Stimulated activated CD8-positive, alpha-beta memory T cell treated with anti-CD3 and anti-CD28 coated beads, Interleukin-15, amount 100 ng/mL, for 48 hours (primary cell): ENCODE measurements at places on chromosomes 2 and 18.

DNA sequence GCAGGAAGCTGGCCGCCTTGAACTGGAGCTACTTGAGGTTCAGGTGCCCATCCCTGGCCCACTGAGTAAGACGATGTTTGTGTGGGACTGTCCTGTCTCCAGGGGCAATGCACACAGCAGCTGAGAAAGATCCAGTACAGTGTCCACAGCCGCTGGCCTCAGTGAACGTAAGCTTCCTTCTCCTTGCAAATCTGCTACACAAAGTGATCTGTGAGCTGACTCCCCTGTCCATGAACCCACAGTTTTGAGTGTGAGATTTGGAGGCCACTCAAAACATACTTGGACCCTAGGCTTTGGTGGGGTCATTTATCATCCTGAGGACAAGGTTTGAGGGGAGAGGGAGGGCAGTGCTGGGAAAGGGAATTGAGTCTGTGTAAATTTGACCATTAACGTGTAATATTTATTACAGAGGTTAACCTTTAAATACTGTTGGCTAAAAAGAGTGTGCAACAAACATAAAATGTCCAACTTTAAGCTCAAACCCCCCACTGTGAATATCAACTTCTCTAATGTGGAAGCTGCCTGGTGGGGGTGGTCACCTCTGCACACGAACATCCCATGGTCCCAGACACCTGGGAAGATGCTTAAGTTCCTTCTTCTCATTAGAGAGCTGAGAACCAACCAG is 4.9 kb upstream of the CYS1 start:
- no peak for DNase-seq

GRCh38 chr2:8276026-8276425 is 405.8 kb upstream of the ID2 start:
- DNase-seq: no peak

DNA sequence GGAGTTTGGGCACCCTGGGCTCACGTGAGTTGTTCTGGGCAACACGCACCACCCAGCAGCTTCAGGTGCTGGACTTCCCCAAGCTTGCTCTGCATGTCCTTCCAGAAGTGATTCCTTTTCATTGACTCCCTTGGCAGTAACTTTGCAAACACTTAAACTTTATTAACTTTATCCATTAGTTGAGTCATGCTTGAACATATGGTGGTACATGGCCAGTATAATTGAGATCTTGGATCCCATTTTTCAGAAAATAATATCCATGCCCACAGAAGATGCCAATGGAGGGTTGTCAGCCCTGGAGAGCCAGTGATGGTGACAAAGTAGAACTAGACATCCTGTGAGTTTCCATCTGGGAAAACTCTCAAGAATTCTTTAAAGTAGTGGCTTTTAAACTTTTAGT is 144.2 kb downstream of the COPS8 start:
- no peak for DNase-seq

DNA sequence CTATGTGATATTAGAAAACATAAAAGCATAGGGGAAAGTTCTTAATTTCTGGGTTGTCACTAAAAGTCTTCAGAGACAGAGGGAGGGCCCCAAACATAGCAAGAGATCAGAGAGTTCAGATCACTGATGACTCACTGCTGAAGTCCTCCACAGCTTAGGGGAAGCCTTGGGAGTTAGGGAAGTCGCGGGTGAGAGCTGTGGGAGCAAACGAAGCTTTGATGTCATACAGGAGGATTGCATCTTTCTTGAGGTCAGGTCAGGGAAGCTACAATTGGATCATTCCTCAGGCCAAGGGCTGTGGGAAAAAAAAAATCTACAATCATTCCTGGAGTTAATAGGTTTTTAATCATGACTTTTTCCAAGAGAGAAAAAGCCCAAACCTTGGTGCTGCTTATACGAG is 96.2 kb downstream of the COPS8 start:
- DNase-seq: no peak

- DNase-seq: no peak
Measured at GRCh38 chr2:76197428-76197827, 486.7 kb upstream of the GCFC2 start.

DNA sequence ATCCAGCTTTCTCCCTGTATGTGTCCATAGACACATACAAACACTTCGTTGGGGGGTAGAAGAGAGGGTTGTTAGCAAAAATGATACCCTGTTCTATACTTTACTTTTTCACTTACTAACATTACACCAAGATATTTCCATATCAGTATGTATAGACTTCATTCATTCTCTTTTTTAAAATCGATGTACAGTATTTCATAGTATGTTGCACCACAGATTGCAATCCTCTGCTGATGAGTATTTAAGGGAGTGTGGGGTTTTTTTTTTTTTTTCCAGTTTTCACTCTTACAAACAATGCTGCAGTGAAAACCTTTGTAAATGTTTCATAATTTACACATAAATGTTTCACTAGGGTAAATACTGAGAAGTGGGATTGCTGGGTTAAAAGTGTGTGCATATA is 402.3 kb downstream of the LRATD1 start:
- DNase-seq: no peak

- no peak for DNase-seq
Measured at GRCh38 chr2:115606350-115606749, 1163.9 kb downstream of the DPP10 start.

- DNase-seq: no peak
Measured at GRCh38 chr2:148666555-148666954, 22.0 kb downstream of the EPC2 start.

GRCh38 chr2:85892216-85892944 is 3.6 kb upstream of the ST3GAL5 start:
- no peak for DNase-seq

DNA sequence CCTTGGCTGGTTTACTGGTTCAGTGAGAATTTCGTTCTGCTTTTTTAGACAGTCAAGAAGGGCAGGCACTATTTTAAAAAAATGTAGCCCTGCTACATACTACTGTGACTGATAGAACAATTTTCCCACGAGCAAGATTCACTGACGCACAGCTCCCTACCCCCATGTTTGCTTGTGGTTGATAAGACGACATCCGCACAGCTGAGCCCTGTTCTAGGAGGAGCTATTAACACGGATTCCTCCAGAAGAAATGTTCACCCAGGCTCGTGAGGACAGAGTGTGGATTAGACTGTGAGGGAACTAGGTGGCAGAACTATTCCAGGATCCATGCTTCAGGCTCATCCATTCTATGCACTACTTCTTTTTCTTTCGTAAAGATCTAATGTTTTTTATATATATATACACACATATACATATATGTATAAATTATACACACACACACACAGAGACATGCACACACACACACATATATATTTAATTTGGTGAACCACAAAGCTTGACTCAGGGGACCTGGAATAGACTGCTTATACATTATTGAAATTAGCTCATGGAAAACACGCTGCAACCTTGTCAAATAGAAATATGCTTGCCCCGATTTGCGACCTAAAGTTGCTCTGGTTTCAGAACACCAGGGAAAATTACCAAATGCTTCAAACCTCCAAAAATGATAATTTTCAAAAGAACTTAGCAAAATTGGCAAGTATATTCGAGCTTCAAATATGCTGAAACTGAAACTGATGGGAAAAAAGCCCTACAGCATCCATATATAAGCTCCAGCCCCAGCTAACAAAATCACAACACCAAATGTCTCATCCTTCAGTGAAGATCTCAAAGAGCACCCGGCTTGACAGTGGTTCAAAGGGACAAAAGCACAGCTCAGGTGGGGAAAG is 370.4 kb downstream of the SOCS6 start:
- DNase-seq: peak; percentile 9

DNA sequence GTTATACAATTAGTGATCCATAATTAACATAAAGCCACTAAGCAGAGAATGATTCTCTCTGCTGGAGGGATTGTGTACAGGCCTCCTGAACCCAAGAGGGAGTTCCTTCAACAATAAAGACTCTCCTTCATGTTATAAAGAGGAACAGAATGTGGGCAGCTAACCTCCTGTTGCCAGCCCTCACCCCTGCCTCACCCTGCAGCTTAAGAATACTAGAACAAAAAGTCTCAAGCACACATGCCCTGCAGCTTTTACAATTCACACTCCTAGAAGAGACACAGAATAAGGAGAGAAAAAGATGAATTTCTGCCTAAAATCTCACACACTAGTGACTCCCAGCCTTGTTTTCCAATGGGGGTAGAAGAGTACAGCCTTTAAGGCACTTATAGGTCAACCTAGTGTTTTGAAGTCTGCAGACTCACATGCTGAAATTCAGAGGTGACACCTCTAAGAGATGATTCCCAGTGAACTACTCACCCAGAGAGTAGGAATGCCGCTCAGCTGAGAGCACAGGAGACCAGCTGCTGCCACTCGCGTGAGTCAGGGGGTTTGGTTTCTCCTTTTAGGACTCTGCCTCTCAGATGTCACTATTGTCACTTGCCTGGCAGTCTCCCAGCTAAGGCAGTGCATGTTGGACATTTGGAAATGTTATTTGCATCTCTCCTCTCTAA is 32.5 kb upstream of the IL1RL1 start:
- no peak for DNase-seq

- no peak for DNase-seq
Measured at GRCh38 chr2:37318401-37318800, 6.2 kb downstream of the PRKD3 start.

DNA sequence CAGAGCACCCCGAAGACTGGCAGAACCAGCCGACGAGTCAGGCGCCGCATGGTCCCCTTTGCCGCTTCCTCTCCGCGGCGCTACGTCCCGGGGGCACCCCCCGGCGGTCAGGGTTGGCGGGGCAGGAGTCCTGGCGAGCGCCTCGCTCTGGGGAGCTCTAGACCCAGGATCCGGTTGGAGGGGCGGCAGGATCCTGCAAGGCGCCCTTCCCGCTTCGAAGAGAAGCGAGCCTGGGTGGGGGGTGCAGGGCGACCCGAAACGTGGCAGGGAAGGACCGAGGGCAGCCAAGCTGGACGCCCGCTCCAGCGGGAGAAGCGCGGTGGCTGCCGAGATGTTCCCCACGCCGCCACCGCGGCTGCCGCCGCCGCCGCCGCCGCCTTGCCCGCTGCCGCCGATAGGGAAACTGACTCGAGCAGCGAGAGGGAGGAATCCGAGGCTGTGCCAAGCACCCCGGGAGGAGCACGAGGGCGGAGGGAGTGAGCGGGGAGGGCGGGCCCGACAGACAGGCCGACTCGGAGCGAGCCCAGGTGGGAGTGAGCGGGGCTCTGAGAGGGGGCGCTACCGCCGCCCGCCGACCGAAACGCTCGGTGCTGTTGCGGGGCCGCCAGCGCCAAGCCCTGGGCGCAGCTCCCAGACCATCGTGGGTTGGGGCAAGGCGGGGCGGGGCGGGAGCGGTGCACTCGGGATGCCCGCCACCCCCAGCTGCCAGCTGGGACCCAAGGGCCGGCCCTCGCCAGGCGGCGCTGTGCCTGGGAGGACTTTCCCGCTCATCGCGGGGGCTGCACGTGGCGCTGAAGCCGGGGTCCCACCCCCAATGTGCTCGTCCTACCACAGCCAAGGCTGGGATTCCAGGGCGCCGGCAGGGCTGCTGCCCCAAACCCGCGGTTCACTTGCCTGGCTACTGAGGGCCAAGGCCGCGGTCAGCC is at the start of gene GALNT14:
GALNT14 (minus strand) TSS at position 404 of the 926 bp plus-strand sequence; CDS start at position 50, 354 bp downstream.
- DNase-seq: peak; percentile 35

GRCh38 chr18:62697636-62698035 is 17.7 kb upstream of the PHLPP1 start:
- DNase-seq: no peak

DNA sequence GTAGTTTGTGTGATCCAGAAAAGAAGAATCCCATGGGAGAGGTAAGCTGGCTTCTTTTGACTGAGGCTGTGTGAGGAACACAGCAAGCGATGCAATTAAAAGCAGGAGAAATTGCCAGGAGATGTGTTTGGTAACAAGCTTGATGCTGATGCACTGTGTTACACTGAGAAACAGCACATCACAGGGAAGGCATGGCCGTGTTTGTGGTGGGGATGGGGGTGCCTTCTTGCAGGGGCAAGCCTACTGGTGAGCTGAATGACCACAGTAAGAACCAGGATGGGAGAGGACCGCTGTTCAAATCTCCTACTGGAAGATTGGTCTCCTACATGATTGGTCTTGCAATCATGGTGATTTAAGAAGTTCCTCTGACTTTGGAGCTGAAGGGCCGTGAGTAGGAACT is 477.7 kb upstream of the HS6ST1 start:
- no peak for DNase-seq

- no peak for DNase-seq
Measured at GRCh38 chr18:62455222-62455621, 67.6 kb upstream of the ZCCHC2 start.

DNA sequence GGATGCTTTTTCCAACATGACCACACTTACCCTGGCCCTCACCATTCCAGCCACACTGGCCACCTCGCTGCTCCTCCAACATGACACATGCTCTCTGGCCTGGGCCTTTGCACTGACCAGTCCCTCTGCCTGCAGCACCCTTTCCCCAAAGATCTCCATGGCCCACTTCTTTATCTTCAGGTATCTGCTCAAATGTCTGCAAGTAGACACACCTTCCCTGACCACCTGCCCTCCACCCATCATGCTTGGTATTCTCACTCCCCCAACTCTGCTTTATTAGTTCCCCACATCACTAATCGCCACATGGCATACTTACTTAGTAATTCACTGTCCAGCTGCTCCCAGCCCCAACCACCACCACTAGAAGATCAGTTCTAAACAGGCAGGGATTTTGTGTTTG is 214.2 kb downstream of the BCL11A start:
- no peak for DNase-seq

DNA sequence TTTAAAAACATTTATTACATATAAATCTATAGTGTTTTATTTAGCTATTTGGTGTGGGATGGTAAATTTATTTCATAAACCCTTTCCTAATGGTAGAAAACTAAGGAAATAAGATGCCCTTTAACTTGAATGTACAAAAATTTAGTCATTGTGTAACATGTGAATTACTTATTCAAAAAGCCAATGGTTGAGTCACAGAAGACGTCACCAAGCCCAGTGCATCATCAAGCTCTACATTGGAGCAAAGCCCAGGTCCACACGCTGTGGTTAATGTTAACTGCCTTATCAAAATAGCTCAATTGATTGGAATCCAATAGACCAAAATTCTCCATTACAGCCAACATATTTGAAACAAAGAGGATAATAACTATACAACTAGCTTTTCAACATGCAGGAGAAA is 145.5 kb upstream of the LYPD1 start:
- DNase-seq: no peak

GRCh38 chr18:62778976-62779869 is 63.9 kb downstream of the PHLPP1 start:
- DNase-seq: no peak

DNA sequence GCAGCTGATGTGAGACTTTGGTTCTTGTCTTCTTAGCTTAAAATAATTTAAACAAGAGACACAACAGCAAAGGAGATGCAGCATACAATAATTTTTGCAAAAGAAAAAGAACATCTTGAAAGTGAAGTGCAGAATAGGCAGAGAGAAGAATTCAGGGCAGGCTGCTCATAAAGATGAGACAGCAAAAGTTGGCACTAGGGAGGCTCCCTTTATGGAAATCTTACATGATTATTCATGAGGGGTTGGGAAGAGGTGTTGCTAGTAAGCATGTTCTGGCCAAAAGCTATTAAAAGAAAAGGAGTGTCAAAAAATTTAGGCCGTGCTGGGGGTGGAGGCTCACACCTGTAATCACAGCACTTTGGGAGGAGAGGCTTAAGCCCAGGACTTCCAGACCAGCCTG is 4.2 kb upstream of the ALPP start:
- DNase-seq: no peak
